ENCODE measurements at places on chromosomes 12 and 14. TPM values are rescaled to one million over a fixed set of nuclear protein-coding genes. Genes with fewer than 3 reads are reported as not detected.

ALKBH1 gene
- 16.0 TPM for total RNA-seq

ATP5MC2 gene
- 671 TPM for total RNA-seq

PLBD1 gene
- 4.5 TPM for total RNA-seq

PTCSC3 gene
- not detected for total RNA-seq

ANKLE2 gene
- total RNA-seq: 80.7 TPM

BMAL2 gene
- 20.4 TPM for total RNA-seq

HOTAIR gene
- total RNA-seq: 0.09 TPM

SERPINA4 gene
- not detected for total RNA-seq

ARHGAP9 gene
- total RNA-seq: 0.36 TPM

INSM2 gene
- total RNA-seq: not detected

AKAP3 gene
- total RNA-seq: 0.18 TPM

TOMM20L gene
- not detected for total RNA-seq

SERPINA5 gene
- total RNA-seq: 0.16 TPM

SOCS2 gene
- total RNA-seq: 25.5 TPM

C1S gene
- total RNA-seq: 41.1 TPM

CRACR2A gene
- total RNA-seq: 1.2 TPM

FAM186B gene
- 0.15 TPM for total RNA-seq

SPX gene
- 2.5 TPM for total RNA-seq

C12orf42 gene
- total RNA-seq: not detected

LTB4R gene
- total RNA-seq: 7.0 TPM

NCKAP5L gene
- total RNA-seq: 7.3 TPM

MYH6 gene
- total RNA-seq: not detected

ENDOU gene
- not detected for total RNA-seq

SCNN1A gene
- 15.6 TPM for total RNA-seq

GLT8D2 gene
- 0.25 TPM for total RNA-seq

GLIPR1L1 gene
- total RNA-seq: not detected

FITM1 gene
- total RNA-seq: 0.07 TPM

CLEC9A gene
- total RNA-seq: not detected

PRR4 gene
- total RNA-seq: 1.6 TPM

SERPINA9 gene
- not detected for total RNA-seq

GLIPR1L2 gene
- total RNA-seq: 0.19 TPM

LRIG3 gene
- 5.4 TPM for total RNA-seq

BCL11B gene
- total RNA-seq: 0.20 TPM

ADAMTS20 gene
- not detected for total RNA-seq

KSR2 gene
- 0.53 TPM for total RNA-seq

CCDC175 gene
- not detected for total RNA-seq

SDR9C7 gene
- not detected for total RNA-seq

PTPRO gene
- 0.06 TPM for total RNA-seq

SYNDIG1L gene
- total RNA-seq: not detected

GDF3 gene
- not detected for total RNA-seq

SRP54 gene
- 52.4 TPM for total RNA-seq

KRT83 gene
- 6.5 TPM for total RNA-seq

TPI1 gene
- total RNA-seq: 1,617 TPM

All from A549 treated with CORT108297 at 1 μM for 4 hours (cell line).